Anterior cingulate cortex (tissue), 58 donors: ENCODE measurements at places on chromosomes 12 and 14.

- no peak for DNase-seq
Observed at GRCh38 chr14:61911574-61911973, 149.4 kb downstream of the SNAPC1 start.

DNA sequence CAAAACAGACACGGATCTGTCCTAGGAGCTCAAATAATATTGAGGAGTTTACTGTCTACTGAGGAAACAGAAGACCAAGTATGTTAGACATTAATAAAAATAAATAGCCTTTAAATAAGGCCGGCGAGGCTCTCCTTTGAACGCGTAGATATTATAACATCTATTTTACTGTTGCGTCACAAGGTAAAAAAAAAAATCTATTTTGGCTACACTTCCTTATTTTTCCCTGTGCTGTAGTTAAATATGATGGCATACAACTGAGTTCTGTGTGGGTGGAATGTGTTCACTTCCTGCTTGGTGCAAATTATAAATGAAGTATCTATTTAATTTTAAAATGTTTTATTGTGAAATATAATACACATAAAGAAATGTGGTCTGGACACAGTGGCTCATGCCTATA lies 17.2 kb upstream of the RAD52 start:
- no peak for DNase-seq

- no peak for DNase-seq
Observed at GRCh38 chr12:4956968-4957367, 47.3 kb downstream of the KCNA1 start.

GRCh38 chr12:7501031-7501588 lies 2.5 kb downstream of the CD163 start:
- DNase-seq: no peak
